ENCODE measurements at places on chromosomes 7 and 10. TPM values are rescaled to one million over a fixed set of nuclear protein-coding genes. Genes with fewer than 3 reads are reported as not detected.

MUC12 gene
- not detected for total RNA-seq

KLF14 gene
- not detected for total RNA-seq

GRCh38 chr10:96765406-96766240 lies 45.3 kb upstream of the PIK3AP1 start:
- H3K36me3 ChIP-seq = no peaks in the 10 kb centered on the region
- DNase-seq = peak; percentile 64
- no peak overlapping the region for H3K4me3 ChIP-seq
- no peaks in the 10 kb centered on the region for H3K27me3 ChIP-seq

DNA sequence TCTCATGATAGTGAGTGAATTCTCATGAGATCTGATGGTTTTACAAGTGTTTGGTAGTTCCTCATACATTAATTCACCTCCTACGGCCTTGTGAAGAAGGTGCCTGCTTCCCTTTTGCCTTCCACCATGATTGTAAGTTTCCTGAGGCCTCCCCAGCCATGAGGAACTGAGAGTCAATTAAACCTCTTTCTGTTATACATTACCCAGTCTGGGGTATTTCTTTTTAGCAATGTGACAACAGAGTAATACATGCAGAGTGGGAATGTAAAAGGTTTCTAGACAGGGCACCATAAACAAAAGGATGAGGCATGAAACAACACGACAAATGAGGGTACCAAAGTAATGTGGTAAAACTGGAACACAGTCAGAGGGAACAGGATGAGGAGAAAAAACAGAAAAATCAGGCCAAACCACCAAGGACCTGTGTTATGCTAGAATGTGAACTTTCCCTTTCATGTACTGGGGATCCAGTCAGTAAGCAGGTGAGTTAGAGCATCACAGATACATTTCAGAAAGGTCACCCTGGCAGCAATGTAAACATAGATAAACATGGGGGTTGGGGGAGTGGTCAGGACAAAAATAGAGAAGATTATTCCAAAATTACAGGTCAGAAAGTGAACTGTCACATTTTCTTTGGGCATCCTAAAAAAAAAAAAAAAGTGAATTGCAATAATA lies 31.9 kb downstream of the ANKRD26 start:
- H3K36me3 ChIP-seq = no peaks in the 10 kb centered on the region
- no peak for DNase-seq
- no peaks in the 10 kb centered on the region for H3K4me1 ChIP-seq
- H3K27ac ChIP-seq = no peak overlapping the region

- no peak overlapping the region for H3K4me3 ChIP-seq
- H3K4me1 ChIP-seq = no peaks in the 10 kb centered on the region
- H3K27me3 ChIP-seq = no peaks in the 10 kb centered on the region
Observed at GRCh38 chr7:158264881-158265742, 322.5 kb downstream of the PTPRN2 start.

GRCh38 chr7:86437951-86438450 lies 205.7 kb upstream of the GRM3 start:
- DNase-seq = no peak
- no peaks in the 10 kb centered on the region for H3K4me1 ChIP-seq
- H3K4me3 ChIP-seq = no peak overlapping the region
- H3K36me3 ChIP-seq = no peaks in the 10 kb centered on the region
- no peak overlapping the region for H3K27ac ChIP-seq
